ENCODE measurements at places on chromosomes 2 and 18. TPM values are rescaled to one million over a fixed set of nuclear protein-coding genes. Genes with fewer than 3 reads are reported as not detected.

DNA sequence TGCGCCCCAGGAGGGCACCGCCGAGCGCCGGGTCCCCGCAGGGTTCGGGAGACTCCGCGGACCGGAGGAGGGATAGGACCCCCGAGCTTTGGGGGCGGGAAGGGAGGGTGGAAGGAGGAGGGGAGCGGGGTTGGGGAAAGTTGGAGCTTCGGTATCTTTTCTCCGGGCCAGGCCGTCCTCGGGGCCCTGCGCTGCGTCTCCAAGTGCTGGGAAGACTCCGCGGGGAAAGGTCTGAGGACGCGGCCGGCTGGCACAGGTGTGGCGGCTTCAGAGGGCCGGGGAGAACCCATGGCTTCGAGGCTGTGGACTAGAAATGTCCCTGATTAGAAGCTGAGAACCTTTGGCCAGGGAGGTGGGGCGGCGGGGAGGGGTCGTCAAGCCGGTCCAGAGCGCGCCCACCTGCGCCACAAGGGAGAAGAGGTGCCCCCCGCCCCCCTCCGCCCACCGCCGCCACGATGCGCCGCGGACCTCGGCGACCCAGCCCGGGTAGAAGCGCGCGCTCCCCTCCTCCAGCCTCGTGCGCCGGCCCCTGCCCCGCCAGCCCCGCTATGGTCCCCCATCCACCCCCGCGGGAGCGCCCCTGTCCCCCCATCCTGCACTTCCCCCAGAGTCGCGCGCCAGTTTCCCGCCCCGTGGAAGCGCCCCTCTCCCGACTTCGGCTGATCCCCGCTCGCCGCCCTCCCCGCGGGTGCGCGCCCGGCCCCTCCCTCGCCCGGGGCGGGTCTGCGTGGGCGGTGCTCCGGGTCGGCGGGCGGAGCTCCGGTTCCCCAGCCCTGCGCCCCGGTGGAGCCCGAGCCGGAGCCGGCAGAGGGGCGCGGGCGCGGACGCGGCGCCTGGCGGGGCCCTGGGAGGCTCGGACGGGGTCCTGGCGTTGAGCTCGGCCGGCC lies at the start of gene SNTG2:
TSS of gene SNTG2 (plus strand) at position 770 of the 887 bp plus-strand sequence. CDS start 148 bp downstream, outside the sequence.
- DNase-seq: no peak

GRCh38 chr2:23525137-23525765 lies 140.3 kb downstream of the KLHL29 start:
- DNase-seq: no peak

DNA sequence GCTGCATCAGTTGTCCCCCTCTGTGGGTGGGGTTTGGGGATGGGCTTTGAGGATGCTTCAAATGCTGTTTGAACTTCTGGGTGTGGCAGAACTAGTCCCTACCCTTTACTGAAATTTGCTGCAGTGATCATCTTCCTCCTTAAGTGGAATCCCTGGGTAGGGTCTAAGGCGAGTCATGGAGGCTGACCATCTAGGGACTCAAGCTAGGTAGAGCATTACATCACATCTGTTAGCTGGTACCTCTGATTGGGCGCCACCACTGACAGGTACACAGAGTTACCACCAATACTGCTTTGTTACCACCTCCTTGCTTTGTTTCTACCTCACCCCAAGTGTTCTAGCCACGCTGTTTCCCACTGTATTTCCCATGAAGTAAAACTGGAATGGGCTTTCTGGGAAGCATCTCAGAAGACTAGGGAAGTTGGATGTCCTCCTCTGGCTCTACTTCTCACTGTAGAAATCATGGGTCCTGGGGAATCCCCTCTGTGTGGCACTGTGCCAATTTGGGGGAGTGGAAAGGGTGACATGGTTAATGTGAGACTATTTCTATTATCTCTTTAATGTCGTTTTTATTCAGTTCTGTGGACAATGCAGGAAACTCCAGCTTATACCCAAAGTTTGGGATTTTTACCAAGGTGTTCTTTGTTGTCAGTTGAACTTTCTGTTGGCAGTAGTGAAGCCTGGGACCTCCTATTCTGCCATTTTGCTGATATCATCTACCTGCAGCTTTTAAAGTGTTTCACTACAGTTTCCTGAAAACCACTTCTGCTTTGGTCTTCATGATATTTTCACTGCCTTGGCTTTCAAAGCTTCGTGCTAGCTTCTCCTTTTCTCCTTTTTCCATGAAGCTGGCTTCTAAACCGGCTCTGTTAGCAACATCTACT lies 14.5 kb upstream of the SULT1C4 start:
- DNase-seq: no peak

GRCh38 chr2:74374509-74375205 lies 5.5 kb downstream of the DCTN1 start:
- DNase-seq: peak; percentile 28

The RBBP8 gene
- 76.4 TPM for total RNA-seq

The IL18RAP gene
- total RNA-seq: 2.3 TPM

The NFE2L2 gene
- 124 TPM for total RNA-seq

The C2orf68 gene
- 26.6 TPM for total RNA-seq

All from breast epithelium (tissue), 4 donors.